ENCODE measurements at places on chromosomes 4 and X.

- DNase-seq = peak; percentile 6
These were observed 5.4 kb downstream of the HTRA3 start for GRCh38 chr4:8274765-8275547.

GRCh38 chrX:65871671-65872311 lies 168.1 kb downstream of the VSIG4 start:
- DNase-seq = no peak

DNA sequence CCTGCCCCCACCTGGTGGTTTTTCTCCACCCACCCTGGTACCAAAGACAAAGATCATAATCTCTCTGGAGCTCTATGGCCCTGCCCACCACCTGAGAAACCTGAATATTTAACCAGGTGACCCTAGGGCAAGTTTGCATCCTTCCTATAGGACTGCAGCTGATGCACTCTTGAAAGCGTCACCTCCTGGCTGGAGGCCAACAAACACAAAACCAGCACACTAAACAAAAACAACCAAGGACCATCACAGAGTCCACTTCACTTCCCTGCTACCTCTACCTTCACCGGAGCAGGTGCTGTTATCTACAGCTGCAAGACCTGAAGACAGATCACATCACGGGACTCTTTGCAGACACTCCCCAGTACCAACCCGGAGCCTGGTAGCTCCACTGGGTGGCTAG lies 296.7 kb upstream of the FGF13 start:
- no peak for DNase-seq

GRCh38 chrX:154020536-154021115 lies 924 bp upstream of the IRAK1 start:
- no peak for DNase-seq

DNA sequence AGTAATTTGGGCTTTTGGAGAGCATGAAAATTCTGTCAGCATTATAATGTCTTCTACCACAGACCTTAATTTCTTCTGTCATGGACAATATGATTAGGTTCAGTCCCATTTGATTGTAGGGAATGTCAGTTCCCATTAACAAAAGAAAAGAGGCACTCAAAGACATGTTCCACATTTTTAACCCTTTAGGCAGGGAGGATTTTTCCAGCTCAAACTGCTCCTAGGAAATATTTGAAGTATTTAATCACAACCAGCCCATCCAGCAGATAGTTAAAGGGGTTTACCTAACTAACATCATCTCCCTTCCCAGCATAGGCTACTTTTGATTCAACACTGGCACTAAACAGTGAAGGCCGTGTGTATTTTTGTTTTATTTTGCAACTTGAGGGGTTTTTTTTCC lies 256.0 kb downstream of the DHX15 start:
- DNase-seq = no peak

DNA sequence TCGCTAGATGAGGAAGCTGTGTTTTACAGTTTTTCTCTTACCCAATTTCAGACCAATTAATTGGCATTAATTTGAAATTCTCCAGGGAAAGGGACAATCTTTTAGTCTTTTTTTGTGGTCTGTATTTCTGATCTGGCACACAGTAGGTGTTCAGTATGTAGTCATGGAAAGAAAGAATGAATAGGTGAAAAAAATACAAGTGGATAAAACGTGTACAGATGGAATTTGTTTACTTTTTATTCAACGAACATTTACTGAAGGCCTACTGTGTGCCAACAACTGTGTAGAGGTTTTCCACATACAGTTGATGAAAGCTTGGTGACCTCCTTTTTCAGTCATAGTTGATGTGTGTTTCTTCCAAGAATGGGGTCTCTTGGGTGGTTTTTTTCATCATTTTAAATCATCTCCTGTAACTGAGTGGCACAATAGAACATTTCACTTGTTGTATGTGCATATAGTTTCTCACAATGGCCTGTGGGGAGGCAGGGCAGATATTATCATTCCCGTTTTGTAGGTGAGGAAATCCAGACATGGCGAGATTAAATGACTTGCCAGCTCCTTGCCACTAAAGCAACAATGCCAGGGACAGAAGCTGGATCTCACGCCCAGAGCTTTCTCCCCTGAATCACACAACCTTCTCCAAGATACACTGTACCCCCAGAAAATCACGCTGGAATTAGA lies 102.4 kb downstream of the CEP135 start:
- DNase-seq = no peak

DNA sequence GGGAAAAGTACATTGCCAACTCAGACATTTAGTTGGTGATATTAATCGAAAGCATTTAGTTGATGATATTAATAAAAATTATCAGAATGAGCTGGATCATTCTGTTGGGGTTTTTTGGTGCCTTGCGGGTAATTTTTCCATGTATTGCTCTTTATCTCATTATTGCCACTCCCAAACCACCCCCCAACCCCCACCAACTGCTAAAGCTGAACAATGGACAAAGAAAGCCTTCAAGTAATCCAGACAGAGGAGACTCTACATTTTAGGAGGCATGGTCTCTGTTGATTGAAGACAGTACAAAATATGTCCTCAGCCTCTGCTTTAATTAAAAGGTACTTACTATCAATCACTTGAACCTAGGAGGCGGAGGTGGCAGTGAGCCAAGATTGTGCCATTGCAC lies 22.5 kb downstream of the PDK3 start:
- DNase-seq = no peak

DNA sequence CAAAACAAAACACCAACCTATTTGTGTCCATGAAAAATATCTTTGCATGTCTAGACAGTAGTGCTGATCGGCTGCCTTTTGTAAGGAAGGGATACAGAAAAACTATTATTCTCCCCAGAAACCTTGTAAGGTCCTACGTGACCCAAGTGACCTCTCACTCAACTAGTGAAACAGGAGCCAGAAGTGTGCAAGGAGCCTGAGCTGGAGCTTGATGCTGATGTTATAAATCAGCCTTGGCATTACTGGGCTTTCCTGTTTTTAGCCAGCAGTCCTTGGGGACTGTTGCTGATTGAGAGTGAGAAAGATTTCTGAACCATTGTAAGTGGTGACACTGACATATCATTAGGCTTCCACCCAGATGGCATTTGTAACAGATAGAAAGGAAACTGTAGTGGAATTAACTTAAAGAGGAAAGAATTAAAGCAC lies 100.8 kb upstream of the LIMCH1 start:
- DNase-seq = no peak

- no peak for DNase-seq
These were observed 9.1 kb downstream of the SLC7A3 start for GRCh38 chrX:70921709-70922352.

GRCh38 chr4:166197166-166197565 lies 324.1 kb downstream of the TLL1 start:
- no peak for DNase-seq

- DNase-seq = no peak
These were observed 161.0 kb upstream of the EOLA2 start for GRCh38 chrX:150099316-150099715.

DNA sequence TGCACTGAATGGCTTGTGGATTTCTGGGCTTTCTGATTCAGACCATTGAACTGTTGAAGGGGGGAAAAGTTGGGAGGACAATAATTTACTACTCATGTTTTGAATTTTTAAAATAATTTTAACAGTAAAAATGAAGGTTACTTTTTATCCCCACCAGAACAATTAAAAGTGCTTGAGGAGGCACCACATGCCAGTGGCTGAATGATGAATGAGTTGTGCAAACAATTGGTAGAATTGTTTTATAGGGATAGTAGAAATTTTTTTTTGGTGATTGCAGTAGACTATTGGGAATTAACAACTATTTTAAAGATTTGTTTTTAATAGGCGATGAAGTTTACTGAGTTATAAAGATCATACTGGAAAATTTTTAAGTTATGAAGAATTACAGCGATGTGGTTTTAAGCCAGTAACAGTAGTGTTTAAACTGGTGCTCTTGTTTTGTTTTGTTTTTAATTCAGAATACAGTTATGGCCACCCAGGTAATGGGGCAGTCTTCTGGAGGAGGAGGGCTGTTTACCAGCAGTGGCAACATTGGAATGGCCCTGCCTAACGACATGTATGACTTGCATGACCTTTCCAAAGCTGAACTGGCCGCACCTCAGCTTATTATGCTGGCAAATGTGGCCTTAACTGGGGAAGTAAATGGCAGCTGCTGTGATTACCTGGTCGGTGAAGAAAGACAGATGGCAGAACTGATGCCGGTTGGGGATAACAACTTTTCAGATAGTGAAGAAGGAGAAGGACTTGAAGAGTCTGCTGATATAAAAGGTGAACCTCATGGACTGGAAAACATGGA lies 2.7 kb downstream of the REST start:
- DNase-seq = no peak

GRCh38 chrX:118347736-118348135 lies 1.8 kb downstream of the WDR44 start:
- no peak for DNase-seq

GRCh38 chr4:6626066-6626465 lies 14.4 kb upstream of the MRFAP1 start:
- no peak for DNase-seq

Data from LNCaP clone FGC (cell line).